ENCODE measurements at places on chromosomes 7 and 10.

DNA sequence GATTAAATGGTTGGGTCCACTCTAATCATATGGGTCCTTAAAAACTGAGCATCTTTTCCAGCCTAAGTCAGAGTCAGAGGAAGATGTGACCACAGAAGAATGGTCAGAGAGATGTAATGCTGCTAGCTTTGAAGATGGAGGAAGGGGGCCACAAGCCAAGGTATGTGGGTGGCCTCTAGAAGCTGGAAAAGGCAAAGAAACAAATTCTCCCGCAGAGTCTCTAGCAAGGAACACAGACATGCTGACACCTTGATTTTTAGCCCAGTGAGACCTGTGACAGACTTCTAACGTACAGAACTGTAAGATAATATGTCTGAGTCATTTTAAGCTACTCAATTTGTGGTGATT lies 1.5 kb upstream of the EXOC6 start:
- DNase-seq = no peak

GRCh38 chr10:57973451-57973850 lies 294.2 kb downstream of the IPMK start:
- no peak for DNase-seq

DNA sequence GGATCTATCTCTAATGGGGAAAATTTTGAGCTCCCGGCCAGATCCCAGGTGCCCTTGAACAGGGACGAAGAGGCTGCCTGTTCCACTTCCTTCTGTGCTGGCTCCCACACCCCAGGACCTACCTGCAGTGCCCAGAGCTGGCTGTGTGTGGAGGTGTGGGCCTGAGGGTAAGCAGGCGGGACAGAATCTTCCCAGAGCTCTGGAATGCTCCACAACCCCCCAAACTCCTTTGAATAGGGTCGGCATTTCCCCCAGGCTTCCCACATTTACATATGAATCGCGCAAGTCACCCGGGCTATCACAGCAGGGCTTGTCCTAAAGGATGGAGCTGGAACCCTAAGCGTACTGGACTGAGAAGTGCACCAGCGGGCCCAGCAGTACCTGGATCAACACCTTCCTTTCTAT lies 95.9 kb downstream of the DNMBP start:
- DNase-seq = no peak

DNA sequence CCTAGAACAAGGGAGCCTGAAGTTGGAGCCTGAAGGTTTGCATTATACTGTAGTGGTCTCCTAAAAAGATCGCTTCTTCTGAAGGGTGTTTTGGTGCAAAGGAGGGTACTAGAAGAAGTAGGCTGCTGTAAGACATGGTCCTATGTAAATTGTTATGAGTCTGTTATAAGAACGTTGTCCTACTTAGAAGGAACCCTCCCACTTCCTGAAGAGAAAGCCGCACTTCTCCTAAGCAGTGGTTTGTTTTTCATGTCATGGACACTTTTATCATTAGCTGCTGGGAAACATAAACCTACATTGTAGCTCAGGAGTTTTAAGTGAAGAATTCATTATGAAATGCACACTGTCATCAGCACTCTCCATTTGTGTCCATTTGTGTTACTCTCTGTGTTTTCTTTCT lies 129.1 kb upstream of the ITGB1 start:
- no peak for DNase-seq

DNA sequence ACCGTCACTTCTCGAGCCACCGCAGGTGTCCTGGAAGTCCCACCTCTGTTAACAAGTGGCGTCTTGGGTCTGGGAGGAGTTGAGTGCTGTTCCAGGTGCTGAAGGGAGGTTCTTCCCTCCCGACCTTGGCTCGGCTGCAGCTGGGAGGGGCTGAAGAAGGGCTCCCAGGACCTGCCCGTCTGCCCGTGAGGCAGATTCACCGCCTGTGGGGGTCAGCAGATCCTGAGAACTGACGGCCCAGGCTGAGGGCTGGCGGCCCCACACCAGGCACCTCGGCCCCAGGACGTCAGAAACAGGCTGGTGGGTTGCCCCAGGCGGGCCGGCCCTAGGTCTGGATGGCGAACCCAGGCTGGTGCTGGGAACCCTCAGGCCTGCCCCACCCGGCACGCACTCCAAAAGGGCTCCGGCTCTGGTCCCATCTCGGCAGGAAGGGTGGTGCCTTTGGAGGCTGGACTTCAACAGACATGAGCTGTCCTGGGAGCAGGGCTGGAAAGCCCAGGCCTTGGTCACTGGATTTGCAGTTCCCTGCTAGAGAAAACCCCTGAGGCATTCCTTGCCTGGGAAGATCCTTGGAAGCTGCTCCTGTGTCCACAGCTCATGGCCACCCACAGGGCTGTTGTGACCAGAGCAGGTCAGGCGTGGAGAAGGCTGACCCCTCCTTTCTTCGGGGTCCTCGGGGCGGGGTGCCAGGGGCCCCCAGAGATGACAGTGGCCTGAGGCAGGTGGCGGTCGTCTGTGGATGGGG lies 42.6 kb upstream of the CFAP46 start:
- DNase-seq = no peak

GRCh38 chr7:27108390-27109127 lies 6.1 kb upstream of the HOXA2 start:
- DNase-seq = no peak

DNA sequence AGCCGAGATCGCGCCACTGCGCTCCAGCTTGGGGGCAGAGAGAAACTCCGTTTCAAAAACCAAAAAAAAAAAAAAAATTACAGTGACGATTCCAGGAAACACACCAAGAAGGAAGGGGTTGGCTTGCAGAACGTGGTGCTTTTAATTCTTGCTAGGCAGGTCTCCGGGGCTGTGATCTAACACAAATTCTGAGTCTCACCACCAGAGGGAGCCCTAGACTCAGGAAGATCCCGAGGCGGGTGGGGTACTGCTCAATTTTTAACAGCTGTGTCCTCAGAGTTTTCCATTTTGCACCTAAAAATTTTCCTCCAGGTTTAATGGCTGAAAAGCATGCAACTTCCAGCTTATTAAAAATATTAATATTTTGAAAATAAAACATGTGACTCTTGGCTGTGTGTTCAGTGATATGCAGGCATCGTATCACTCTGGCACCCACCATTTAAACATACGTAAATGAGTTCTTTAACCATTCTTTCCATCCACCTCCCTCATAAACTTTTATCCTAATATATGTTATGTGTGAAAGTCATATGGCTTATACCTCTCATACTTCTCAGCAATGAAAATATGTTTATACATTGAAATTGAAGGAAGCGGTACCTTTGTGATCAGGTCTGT lies 26.5 kb upstream of the NUB1 start:
- DNase-seq = peak; percentile 30

DNA sequence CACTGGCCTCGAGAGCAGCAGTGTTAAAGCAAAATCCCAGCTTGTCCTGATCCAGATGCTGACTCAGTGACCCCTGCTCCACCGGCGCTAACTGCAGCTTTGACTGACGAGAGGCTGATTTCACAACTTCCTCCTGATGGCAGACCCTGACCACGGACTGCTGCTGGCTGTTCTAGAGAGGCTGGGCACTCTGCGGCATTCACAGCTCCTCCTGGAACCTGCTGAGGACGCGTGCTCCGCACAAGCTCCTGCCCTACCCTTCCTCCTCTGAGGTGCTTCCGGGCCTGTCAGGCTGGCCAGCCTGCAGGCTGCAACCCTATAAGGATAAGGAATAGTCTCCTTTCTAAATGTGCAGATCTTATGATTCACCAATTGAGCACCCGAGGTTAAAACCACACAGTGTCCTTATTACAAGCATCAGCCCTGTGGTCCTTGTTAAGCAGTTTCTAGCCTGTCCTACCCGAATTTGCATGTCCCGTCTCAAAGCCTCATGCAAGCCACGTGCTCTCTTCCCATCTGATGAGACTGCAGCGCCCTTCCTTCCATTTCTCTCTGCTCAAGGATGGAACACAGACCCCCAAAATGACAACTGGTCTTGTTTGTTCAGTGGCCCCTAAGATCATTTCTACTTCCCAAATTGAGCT lies 35.5 kb upstream of the NCAPG2 start:
- DNase-seq = peak; percentile 68

DNA sequence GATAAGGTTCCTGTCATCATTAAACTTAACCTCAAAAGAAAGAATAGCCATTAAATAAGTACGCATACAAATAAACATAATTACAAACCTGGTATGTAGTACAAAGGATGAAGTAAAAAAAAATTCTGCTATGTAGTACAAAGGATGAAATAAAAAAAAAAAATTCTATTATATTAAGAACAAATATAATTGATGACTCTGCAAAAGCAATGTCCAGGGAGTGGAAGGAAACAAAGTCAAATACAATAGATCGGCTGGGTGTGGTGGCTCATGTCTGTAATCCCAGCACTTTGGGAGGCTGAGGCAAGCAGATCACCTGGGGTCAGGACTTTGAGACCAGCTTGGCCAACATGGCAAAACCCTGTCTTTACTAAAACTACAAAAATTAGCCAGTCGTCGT lies 56.9 kb downstream of the ABI1 start:
- DNase-seq = no peak

- DNase-seq = no peak
These were observed 51.8 kb downstream of the CUX1 start for GRCh38 chr7:101869026-101869900.

- no peak for DNase-seq
These were observed 38.0 kb upstream of the CACNA2D1 start for GRCh38 chr7:82481499-82482097.

DNA sequence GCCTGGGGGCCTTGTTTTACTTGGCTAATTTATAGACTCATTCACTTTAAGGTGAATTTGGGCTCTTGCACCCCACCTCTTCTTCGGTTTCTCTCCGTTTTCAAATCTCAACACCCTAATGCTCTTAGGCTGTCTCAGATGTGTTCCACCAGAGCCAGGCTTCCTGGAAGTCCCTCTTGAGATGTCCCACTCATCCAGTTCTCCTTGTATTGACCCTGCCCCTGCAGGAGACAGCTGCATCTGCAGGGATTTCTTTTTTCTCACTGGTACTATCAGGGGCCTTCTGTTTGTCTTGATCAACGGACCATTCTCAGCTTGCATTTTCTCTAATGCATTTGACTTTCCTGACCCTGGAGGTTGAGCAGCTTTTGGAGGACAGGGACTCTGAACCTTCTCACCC lies 279.5 kb downstream of the GALNT17 start:
- no peak for DNase-seq

DNA sequence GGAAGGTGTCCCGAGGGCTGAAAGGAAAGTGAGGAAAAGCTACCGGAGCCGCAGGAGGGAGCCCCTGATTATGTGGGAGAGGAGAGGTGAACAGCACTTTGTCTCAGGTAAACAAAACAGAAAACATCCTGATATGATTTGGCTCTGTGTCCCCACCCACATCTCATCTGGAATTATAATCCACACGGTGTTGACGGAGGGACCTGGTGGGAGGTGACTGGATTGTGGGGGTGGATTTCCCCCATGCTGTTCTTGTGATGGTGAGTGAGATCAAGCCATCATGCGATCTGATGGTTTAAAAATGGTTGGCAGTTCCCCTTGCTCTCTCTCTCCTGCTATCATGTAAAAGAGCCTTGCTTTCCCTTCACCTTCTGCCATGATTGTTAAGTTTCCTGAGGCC lies 3.0 kb downstream of the POLD2 start:
- DNase-seq = no peak

DNA sequence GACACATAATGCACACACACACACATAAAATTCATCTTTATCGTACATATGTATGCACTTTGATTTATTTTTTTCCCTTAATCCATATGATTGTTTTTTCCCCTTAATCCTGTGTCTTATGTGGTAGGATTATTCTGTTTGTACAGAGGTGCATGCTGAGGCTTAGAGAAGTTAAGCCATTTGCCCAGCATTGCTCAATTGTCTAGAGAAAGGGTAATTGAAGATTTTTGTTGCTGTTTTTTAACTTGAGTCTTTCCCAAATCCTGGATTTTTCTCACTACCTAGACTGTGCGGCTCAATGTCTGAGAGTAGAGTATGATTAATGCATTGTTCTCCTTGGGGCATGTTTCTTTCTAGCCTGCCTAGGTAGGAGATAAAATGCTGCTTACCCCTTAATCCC lies 35.0 kb downstream of the WBP1L start:
- DNase-seq = no peak

DNA sequence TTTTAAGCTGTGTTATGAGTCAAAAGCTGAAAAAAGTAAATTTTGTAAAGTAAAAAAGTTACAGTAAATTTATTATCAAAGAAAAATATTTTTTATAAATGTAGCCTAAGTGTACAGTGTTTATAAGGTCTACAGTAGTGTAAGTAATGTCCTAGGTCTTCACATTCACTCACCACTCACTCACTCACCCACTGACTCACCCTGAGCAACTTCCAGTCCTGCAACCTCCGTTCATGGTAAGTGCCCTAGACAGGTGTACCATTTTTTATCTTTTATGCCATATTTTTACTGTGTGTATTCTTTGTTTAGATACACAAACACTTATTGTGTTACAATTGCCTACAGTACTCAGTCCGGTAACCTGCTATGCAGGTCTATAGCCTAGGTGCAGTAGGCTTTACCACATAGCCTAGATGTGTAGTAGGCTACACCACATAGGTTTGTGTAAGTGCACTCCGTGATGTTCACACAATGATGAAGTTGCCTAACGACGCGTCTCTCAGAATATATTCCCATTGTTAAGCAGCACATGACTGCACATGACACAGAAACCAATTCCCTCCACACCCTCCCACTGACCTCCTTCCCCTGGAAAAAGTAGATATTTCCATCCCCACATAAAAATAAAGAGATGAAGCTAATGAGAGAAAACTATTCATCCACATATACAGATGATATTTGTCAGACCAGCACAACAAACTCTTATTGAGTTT lies 44.8 kb upstream of the FGL2 start:
- DNase-seq = no peak

DNA sequence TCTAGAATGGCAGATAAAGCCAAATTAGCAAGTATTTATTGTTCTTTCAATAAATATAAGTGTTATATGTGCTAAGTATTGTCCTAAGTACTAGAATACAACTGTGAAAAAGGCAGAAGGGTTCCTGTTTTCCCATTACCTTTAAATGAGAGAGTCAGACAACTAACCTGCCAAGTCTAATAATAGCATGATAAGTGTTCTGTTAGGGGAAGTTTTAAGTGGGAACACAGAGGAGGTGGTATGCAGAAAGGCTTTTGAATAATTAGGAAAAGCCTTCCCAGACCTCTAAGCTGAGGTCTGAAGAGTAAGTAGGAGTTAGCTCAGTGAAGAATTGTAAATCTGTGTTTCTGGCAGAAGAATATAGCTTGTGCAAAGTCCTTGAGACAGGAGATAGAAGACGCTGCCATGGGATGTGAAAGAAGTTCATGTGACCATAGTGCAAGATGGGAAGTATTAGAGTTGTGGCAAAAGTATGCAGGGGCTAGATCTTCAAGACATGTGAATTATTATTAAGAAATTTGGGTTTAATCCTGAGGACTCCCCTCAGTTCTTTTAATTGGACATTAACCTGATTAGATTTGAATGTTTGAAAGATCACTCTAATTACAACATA lies 12.5 kb downstream of the SHOC2 start:
- no peak for DNase-seq

DNA sequence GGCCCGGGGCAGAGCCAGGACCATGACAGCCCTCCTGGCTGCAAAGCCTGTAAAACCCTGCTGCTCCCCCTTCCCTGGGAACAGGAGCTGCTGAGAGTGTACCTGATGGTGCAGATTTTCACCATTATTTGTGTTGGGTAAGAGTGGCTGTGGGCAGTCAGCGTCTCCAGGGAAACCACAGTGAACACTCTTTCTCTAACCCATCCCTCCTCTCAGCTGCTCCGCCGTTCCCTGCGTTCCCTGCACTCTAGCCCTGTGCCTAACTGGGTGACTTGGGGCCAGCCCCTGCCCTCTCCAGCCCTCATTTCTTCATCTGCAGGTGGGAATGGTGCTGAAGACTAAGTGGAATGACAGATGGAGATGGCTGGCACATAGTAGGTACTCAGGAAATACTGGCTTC lies 75.9 kb upstream of the PCBD1 start:
- DNase-seq = no peak

- DNase-seq = no peak
These were observed 10.6 kb downstream of the VIM start for GRCh38 chr10:17238445-17239291.

GRCh38 chr7:156558198-156558597 lies 82.4 kb upstream of the RNF32 start:
- DNase-seq = peak; percentile 13

Data from AG04450 (cell line).